ENCODE measurements at places on chromosomes 2 and 18. TPM values are rescaled to one million over a fixed set of nuclear protein-coding genes. Genes with fewer than 3 reads are reported as not detected.

DNA sequence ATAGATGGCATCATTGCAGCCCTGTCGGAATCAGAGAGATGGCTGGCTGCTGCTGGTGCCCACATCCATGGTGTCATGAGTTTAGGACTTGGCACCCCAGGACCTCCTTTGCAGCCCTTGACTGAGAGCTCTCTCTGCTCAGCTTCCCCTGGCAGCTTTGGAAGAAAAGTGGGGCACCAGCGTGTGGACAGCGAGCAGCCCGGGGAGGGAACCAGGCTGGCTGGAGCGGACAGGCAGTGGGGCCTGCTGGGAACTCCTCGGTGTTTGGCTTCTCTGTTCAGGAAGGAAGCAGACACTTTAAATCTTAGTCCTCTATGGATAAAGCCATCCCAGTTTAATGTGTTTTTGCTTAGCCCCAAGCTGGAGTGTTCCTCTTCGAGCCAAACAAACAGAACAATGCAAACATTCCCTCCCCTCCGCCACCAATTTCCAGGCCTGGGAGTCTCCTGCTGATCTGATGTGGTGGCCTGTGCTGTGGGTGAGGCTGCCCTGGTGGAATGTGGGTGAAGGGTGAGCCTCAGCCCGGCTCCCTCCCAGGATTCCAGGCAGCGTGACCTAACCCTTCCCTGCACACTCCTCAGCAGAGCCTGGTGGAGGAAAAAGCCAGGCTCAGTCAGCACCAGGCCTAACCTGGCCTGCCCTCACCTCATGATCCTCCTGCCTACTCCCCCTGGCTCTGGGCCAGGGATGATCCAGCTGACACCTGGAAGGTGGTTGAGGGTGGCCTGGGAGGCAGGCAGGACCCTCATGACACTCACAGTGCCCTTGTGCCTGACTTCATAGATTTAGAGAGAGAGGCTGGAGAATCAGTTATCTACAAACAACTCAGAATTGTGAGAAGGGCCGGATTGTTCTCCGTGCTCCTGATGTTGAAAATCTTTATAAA is 21.6 kb upstream of the ITGB6 start:
- peak; percentile 53 for ATAC-seq

DNA sequence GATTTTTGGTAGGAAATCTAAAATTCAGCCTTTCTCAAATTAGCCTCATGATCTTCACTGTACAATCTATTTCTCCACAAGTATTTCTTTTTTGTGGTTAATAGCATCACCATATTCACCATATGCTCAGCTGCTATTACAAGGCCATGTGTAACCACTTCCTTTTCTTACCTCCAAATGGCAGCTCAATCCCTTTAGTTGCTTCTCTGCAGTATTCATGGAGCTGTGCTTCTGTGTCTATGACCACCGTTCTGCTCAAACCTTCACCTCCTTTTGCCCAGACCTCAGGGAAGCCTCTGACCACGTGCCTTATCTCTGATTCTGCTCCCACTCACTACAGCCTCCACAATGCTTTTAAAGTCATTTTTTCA is 126.7 kb upstream of the TMEM200C start:
- ATAC-seq: no peak

DNA sequence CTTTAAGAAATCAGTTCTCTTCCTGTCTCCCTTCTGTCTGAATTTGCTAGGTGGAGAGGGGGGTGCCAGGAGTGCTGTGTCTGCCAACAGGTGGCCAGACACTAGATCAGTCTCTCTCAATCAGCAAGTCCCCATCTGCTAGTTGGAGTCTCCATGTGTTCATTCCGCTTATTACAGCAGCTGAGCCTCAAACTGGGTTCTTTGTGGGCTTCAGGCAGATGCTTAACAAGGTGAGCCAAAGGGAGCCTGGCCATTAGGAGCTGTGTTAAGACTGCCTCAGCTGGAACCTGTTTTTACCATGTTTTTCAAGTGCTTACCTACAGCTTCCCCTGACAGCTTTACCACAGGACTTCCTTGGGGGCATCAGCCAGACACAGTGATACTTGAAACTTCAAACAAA is 401.9 kb downstream of the LRP1B start:
- no peak for ATAC-seq

- no peak for ATAC-seq
Measured at GRCh38 chr2:150129921-150130575, 357.4 kb downstream of the RND3 start.

- no peak for ATAC-seq
Measured at GRCh38 chr2:134108113-134108512, 145.8 kb upstream of the MGAT5 start.

DNA sequence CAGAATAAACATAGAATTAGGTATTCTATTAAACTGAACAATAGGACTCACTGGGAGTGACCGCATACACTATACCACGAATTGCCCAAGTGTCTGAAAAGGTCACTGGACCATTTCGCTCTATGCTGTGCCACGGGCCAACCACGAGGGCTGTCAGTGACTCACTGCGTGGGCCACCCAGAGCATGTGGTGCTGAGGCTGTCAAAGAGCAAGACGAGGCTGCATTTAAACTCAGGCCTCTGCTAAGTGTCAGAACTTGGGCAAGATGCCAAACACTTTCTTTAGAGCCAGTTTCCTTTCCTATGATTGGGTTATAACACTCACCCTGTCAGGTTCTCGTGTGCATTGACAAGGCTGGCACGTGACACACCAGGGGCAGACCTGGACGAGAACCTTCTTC is 97.5 kb downstream of the SH3YL1 start:
- peak; percentile 17 for ATAC-seq

GRCh38 chr2:70344195-70344594 is 42.3 kb upstream of the FAM136A start:
- peak; percentile 73 for ATAC-seq

- ATAC-seq: no peak
Measured at GRCh38 chr2:1431886-1432400, 18.7 kb downstream of the TPO start.

DNA sequence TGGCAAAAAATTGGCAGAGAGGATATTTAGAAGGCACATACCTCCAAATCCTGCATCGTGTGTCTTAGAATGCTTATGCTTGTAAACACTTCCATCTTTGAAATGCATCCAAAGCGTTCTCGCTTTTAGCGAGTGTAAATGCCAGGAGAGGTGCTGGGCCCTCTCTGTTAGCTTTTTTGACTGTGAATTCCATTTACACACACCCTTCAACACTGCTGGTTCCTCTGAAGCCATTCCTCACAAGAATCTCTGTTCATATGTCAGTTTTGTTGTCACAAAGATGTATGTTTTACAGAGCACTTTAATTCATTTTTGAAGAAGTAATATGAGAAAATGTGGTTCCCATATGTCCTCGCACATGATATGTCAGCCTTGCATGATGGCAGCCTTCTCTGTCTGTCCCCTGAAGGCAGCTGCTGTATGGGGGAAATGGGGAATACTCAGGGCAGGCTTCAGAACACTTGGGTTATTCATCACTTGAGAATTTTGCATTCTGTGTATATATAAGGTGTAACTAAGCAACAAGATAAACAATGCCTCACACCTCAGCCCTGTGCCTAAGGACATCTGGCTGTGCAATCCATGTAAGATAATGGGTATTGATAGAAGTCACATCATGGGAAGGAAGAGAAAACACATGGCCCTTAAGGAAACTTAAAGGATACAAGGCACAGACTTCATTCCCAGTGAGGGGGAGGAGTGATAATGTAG is 52.3 kb downstream of the RAB27B start:
- peak; percentile 98 for ATAC-seq

GRCh38 chr2:70676301-70677035 is 91.5 kb downstream of the ADD2 start:
- ATAC-seq: no peak

- ATAC-seq: no peak
Measured at GRCh38 chr18:3889121-3889520, 439.1 kb downstream of the TGIF1 start.

GRCh38 chr2:22673529-22673928 is 711.5 kb upstream of the KLHL29 start:
- ATAC-seq: no peak

DNA sequence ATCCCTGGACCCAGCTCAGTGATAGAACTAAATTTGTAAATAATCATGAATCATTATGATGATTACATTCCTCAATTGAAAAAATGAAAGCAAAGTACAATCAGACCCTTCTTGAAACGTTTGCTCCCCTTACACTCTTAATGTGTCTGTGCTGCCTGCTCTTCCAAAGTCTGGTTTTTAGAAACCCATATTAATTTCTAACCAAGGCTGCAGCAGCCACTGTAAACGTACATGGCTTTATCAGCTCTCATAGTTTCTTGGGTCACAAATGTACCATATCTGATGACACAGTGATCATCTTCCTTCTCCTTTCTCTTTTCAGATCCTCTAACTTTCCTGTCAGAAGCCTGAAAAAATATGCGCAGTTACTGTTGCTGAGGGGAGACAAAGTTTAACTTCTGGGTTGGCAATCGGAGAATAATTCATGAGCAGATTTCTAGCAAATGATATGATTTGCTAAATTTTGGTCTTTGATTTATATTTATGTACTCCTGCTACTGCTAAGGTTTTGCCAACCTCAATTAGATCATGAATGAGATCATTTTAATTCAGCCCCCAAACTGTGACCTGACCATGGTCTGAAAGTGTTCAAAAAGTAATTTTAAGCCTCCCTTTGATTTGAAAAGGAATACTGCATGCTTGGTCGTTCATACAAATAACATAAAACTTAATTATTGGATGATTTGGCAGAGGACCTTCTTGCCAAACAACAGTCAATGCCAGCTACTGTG is 12.3 kb downstream of the ZEB2 start:
- peak; percentile 8 for ATAC-seq

SEMA4C gene
- total RNA-seq: 25.0 TPM

TRIM43 gene
- not detected for total RNA-seq

MPV17 gene
- 47.7 TPM for total RNA-seq

GLI2 gene
- total RNA-seq: 0.45 TPM

COL3A1 gene
- total RNA-seq: 650 TPM

KLHL14 gene
- 10.1 TPM for total RNA-seq

GCKR gene
- 0.66 TPM for total RNA-seq

ELOA2 gene
- 0.38 TPM for total RNA-seq

SPTBN1 gene
- total RNA-seq: 123 TPM
